ENCODE measurements at places on chromosomes 11 and 22.
A peak's percentile ranks its signal among the peaks of the same experiment; 100 is the strongest.

DNA sequence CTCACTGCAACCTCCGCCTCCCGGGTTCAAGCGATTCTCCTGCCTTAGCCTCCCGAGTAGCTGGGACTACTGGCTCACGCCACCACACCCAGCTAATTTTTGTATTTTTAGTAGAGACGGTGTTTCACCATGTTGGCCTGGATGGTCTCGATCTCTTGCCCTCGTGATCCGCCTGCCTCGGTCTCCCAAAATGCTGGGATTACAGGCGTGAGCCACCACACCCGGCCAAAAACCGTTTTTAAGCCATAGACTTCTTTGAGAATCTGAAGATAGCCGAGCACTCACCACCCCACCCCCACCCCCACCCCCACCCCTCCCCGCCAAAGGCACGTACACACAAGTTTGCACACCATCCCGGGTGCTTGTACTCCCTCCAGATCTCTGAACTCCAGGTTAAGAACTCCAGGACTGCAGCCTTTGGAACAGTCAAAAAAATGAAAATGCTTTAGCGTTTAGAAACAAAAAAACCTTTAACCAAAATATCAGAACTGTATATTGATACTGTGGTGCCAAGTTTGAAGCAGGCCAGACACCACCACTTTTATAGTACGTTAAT, 1.5 kb downstream of the CRKL start:
- no peak for DNase-seq

- no peak for DNase-seq
Observed at GRCh38 chr11:105144887-105145286, 5.3 kb upstream of the CARD18 start.

- no peak for DNase-seq
Observed at GRCh38 chr11:121936370-121936769, 179.6 kb downstream of the BLID start.

DNA sequence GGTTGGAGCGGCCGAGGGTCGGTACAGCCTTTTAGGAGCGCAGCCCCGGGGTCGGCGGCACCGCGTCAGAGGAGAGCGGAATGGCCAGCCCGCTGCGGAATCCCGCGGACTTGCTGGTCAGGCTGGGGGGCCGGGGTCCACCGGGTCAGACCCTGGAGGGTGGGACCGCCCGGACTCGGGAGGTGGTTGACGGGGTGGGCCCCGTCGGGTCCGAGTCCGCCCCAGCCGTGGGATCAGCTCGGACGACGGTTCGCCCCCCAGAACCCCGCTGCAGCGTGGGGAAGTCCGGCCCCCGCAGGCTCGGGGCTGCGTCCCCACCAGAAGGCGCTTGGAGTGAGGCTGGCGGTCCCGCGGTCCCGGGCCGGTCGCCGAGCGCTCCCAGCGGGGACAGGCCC, 301 bp upstream of the ADM2 start:
- peak; percentile 85 for DNase-seq

GRCh38 chr11:109338131-109338530, 83.9 kb upstream of the C11orf87 start:
- DNase-seq: no peak

GRCh38 chr22:29309332-29310064, 3.0 kb downstream of the GAS2L1 start:
- DNase-seq: peak; percentile 83

DNA sequence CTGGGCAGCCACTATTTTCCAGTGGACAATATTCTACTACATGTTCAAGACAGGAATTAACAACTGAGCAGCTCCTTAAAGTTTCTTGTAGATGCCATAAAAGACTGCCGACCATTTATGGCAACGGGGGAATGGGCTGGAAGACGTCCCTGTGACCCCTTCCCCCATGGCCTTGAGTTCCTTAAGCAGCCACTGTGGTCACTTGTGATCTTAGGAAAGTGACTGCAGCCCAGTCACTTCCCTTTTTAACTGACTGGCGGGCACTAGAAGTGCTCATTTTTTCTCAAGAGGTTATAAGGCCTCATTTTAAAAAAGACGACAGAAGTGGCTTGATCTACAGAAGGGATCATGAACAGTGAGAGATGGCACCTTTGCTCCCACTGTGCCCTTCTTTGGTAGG, 153.2 kb upstream of the NARS2 start:
- no peak for DNase-seq

- DNase-seq: no peak
Observed at GRCh38 chr11:72541257-72541974, 107.1 kb upstream of the CLPB start.

DNA sequence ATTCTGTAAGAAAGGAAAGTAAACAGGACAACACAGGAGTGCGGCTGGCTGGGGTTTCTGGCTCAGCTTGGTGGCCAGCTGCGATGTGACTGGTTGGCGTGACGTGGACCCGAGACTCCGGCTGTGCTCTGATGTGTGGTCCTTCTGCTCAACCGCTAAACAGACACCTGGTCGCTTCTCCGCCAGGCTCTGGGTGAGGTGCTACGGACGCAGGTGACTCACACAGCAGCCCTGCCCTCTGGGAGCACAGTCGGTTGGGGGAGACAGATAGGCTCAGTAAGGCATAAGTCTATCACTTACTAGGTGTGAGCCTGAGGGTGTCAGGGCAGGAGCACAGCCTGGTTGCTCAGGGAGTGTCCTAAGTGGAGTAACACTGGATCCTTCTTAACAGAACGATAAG, 8.2 kb downstream of the RTL6 start:
- DNase-seq: no peak

DNA sequence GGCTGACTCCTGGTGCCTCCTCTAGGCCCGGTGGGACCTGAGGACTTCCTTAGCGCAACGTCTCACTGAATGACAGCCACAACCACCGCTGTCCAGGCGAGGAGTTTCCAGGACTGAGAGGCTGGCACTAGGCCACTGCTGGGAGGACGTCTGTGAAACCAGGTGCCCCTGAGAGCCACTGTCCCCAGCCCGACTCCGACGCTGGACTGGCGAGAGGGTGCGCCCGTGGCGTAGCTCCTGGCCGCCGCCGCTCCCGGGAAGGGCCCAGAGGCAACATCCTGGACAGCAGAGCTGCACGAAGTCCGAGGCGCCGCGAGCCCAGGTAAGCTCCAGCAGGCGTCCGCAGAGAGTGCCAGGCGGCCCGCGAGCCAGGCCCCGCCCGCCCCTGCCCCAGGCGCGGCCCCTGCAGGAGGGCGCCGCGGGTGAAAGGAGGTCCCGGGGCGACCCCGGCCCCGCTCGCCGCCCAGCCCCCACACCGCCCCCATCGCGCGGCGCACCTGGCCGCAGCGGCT, 525 bp downstream of the DGCR2 start:
- peak; percentile 74 for DNase-seq

DNA sequence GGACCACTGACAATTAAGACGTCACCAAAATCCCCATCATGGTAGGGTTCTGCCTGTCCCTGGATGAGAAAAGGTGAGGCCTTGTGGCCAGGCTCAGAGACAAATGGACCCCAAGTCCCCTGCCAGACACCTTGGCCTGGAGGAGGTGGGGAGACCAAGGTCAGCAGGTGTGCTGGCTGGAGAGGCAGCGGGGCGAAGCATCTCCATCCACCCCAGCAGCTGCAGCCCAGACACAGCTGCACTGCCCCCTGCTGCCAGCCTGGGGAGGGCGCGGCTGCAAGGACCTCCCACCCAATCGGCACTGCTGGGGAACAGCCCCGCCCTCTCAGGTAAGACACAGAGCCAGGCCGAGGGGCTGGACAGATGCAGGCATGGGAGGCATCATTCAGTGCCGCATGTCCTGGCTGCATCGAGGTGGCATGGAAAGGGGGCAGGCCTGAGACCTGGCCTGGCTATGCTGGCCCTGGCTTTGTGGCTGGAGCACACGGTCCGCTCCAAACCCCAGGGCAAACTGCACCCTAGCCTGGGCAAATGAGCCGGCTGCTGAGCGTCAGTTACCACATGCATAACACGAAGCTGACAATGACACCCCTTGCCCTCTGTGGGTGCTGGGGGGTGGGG, 12.2 kb upstream of the MFNG start:
- DNase-seq: peak; percentile 85

DNA sequence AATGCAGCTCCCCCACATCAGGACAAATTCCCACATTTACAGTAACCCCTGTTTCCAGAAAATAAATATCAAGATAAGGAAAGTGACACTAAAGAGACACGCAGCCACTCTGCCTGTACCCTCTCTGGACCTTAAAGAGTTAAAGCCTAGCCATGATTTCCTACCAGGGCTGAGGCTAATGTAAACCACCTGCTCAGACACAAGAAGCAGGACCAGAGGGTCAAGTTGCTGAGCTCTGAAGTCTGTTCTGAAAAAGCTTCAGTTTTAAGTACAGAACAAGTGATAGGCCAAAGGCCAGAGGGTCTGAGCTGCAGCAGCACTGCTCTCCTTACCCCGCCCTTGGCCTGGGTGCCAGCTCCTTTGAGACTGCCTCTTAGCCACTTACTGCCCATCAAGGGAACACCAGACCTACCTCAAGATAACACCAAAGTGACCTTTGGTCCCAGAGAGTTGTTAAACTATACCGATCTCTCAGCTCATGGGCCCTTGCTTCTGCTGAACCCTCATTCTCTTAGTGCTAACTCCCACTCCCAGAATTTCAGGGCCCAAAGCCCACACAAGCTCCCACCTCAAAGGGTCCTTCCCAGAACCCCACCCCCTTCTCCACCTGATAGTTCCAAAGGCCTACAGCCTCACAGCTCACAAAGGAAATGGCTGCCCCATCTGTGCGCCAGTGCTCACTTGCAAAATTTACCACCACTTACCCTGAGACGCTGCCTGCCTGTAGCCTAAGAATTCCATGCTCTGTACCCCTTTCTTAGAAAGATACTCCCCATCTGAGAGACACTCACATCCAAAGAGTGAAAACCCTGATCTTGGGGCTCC, 40.5 kb downstream of the IL18BP start:
- DNase-seq: peak; percentile 57

DNA sequence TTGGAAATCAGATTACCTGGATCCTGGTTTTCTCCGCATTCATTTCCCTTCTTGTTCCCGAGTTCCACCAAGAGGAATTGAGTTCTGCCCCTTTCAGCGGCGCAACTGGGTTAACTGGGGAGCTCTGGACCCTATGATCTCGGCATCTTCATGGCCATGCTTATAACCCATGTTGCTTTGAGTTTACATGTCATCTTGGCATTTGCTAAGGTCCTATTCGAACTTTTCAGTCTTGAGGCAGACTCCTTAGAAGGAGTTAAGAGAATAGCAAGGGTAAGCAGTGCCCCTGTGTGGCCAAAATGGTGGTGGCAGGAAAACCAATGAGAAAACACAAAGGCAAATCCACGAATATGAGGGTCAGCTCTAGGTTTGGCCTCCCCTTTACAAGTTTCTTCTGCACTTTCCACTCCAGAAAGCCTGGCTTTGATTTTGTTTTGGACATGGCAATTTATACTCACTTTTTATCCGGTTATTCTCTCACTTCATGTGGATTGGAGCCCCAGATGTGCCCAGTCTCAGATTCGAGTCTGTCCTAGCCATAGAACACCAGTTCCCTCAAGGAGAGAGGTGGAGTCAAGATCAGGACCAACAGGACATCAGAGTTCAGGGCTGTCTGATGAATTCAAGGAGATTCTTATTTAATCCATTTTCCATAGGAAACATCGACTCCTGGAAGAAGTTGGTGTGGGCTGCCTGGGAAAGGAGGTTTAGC, 55.3 kb upstream of the FBXO3 start:
- DNase-seq: peak; percentile 65

DNA sequence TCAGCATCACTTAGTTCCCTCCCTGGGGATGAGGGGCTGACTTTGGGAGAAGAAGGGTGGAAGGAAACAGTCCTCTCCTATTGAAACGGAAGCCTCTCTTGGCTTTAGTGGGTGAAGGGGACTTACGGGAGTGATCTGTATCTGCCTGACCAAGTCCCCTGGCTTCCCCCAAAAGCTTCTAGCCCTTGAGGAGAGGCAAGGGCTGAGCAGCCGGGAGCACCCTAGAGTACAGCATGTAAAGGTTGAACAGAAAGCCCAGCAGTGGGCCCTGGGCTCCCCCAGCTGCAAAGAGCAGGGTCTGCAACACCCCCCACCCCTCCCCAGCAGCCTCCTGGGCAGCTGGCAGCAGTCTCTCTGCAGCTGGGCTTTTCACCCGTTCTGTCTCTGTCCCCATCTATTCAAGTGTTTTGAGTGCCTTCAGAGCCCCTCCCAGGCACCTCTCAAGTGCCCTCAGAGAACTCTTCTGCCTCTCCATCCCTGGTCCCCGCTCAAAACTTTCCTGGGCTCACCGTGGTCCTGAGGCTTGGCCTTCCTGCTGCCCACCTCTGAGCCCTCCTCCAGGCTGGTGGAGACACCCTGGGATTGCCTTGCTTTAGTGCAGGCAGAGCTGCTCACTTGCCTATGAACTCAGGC, 2.7 kb downstream of the CAPN5 start:
- DNase-seq: no peak

GRCh38 chr11:126336671-126337101, 18.8 kb upstream of the ST3GAL4 start:
- DNase-seq: no peak

- DNase-seq: no peak
Observed at GRCh38 chr11:130423541-130424142, 4.8 kb downstream of the ADAMTS8 start.

DNA sequence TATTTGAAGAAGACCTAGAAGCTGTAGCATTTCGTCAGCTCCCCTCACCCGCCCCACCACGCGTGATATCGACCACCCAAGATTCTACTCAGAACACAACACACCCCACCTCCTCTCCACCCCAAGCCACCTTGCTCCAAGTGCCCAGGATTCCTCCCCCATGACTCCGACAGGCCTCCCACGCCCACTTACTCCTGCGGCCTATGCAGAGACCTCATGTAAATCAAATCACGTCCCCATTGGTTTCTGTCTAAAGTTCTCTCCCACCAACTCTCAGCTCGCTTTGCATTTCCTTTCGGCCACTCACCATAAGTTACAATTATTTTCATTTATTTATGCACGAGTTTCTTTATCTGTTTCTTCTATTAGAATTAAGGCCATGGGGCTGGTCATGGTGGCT, 11.0 kb downstream of the TMEM151A start:
- no peak for DNase-seq

- DNase-seq: no peak
Observed at GRCh38 chr22:38412435-38413084, 42.4 kb downstream of the KCNJ4 start.

GRCh38 chr22:42648368-42649245, 585 bp downstream of the CYB5R3 start:
- peak; percentile 74 for DNase-seq

DNA sequence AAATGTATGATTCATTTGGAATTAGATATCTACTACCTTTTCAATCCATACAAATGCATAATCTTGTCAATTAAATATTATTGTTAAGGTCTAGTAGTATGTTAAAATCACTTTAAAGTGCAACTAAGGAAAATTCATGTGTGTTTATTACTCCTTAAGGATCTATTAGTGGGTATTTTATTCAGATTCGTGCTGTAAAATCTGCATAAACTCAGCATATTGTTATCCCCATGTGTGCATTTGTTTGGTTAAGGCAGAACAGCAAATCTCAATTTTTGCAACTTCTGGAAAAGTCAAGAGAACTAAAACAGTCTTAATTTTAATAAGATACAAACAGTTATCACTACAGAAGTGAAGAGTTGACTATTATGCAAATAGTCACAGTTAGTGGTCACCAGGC, 234.5 kb downstream of the SOX6 start:
- no peak for DNase-seq

Data from pancreas (tissue), 10 donors.